ENCODE measurements at places on chromosomes 2 and 18.
A peak's percentile ranks its signal among the peaks of the same experiment; 100 is the strongest.

DNA sequence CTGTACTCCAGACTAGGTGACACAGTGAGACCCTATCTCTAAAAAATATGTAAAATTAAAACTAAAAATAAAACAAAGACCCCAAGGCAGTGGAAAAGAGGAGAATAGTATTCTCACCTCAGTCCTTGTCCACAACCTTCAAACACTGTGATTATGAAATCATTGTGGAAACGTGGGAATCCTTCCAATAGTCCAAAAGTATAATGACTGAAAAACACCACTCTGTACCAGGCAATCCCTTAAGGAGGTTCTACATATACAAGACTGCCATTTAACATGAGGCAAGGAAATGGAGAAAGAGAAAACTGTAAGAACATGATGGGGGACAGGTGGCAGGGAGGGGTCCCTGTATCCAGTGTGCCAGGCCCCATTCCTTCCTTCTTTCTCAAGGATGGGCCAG is 66.1 kb downstream of the ACVR1 start:
- no peak for DNase-seq

- DNase-seq, result no peak
These were observed 2.0 kb downstream of the SLC14A2 start for GRCh38 chr18:45617284-45617683.

DNA sequence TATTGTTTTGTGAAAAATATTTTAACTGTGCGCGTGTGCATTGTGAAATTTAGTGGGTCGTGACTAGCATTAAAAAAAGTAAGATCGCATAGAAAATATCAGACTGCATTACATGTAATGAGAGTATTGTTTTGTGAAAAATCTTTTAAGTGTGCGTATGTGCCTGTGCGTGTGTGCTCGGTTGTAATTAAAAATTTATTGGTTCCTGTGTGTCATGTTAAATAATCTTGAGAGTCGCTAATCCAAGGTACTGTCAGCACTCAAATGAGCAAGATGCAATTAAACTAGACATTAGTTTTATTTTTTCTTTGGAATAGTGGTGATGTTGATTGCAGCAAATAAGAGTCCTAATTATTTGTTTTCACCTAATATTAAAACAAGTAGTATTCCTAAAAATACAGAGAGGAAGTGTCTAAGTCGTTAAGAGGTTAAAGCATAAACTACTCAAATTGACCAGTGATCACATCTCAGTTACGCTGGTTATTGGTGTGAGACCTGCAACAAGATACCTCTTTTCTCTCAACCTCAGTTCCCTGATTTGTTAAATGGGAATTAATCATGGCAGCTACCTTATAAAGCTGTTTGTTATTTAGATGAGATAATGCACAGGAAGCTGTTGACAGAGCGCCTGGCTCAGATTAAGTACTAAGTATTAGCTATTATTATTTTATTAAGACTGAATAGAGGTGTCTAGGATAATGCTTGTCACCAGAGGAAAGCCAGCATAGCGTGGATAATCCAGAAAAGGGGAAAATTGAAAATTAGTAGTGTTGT is 1.9 kb downstream of the ZDBF2 start:
- no peak for DNase-seq

DNA sequence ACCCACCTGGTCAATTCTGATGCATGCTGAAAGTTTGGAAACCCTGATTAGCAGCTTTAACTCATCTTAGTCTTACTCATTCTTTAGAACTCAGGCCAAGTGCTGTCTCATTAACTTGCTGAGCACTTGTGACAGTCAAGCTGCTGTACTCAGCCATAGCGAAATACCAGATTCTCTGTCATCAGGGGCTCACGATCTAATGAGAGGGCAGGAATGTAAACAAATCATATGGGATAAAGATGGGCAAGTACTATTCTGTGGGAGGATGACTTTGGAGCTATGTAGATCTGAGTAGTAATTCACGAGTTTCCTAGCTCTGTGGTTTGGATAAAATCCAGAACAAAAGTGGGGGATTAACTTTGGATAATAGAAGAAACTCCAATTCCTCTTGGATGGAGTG is 376.6 kb downstream of the HRH4 start:
- DNase-seq, result no peak

- DNase-seq, result no peak
These were observed 48.4 kb downstream of the LRRTM1 start for GRCh38 chr2:80255918-80256781.

DNA sequence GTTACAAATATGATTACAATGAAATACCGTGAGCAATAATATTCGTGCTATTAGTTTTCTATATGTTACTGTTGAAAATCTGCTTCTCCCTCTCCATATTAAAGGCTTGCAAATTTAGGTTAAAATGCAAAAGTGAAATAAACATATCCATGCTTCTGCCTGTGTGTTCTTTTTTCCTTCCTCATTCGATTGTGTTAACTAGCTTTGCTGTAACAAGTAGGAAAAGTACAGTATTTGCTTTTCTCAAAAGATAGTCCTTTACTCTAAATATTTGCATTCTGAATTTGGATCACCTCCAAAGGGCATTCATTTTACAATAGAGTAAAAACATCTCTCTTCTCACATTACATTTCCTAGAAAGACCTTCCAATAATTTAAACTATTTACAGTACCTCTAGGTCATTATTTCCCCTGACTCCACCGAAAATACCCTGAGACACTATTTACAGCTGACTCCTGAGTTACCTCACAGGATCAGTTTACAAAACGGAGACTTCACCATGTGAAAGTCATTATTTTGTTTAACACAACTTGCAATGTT is 835.0 kb upstream of the FANCL start:
- DNase-seq, result no peak

DNA sequence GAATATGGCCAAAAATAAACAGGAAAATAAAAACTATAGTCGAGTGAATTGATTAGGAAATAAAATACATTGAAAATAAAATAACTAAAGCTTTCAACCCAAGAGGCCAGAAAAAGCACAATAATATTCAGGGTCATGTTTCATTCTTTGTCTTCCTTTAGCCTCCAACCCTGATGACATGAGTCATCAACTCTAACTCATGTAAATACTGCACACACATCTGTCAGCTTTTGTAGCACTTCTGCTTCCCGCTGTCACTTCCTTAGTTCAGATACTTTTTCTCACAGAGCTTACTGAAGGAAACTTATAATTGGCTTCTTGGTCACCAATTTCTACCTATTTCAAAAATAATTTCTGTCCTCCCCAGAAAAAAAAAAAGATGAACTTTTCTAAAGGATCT is 112.8 kb downstream of the UPP2 start:
- no peak for DNase-seq

- DNase-seq, result no peak
These were observed 479.7 kb upstream of the ID2 start for GRCh38 chr2:8202132-8202531.

- no peak for DNase-seq
These were observed 76.4 kb upstream of the CABLES1 start for GRCh38 chr18:23058746-23059415.

- DNase-seq, result no peak
These were observed 113.5 kb downstream of the PHLPP1 start for GRCh38 chr18:62828852-62829251.

GRCh38 chr2:122363885-122364284 is 608.4 kb downstream of the TSN start:
- DNase-seq, result no peak

DNA sequence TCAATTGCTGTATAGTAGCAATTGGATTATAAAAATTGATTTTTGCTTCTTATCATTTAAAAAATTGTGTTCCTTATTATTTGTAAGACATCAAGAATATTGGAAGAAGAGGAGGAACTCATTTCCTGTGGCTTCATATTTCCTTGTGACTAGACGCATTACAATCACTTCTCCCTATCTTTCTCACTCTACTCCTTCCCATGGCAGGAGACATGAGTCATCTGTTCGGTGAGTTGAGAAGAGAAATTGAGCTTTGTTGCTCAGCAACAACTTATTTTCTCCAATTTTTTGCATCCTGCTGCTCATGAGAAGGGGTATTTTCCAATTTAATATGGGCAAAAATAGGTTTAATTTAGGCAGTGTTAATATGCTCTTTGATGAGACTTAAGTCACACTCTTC is 1783.9 kb downstream of the SUCLG1 start:
- no peak for DNase-seq

DNA sequence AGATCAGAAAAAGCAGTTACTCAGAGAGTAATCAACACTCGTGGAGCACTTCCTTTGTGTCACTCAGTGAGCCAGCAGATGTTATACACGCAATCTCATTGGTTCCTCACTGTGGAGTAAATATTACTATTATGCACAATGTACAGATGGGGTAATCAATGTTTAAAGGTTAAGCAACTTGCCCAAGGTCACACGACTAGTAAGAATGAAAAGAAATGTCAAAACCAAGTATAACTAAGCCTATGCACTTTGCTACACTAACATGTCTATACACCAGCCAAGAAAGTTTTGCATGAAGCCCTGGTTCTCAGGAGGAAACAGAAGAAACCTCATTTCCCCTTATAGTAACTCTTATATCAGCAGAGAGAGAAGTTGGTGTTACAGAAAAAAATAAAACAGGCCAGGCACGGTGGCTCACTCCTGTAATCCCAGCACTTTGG is 5.4 kb downstream of the METTL21A start:
- DNase-seq, result no peak

- DNase-seq, result no peak
These were observed 36.7 kb downstream of the PRKD3 start for GRCh38 chr2:37287966-37288365.

DNA sequence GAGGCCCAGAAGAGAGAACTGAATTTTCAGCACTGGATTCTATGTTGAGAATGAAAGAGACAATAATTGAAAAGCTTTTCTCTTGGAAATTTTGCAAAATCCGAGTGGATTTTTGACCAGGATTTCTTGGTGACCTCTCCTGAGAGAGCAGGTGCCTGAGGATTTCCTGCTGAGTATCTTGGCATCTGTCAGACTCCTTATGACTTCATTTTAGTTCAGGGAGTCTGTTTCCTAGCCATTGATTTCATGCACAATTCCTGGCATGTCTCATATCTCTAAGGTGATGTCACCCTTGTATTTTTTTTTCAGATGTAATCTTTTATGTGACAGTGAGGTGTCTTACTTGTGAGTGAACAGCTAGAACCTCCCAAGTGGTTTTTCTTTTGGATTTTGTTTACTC is 195.9 kb downstream of the NEDD4L start:
- DNase-seq, result no peak

GRCh38 chr2:197434541-197435513 is at the start of gene SF3B1:
Gene SF3B1, minus strand, starts transcription at chr2:197435028. Its CDS starts 29 bp downstream, at chr2:197434999.
- peak; percentile 99 for DNase-seq

- no peak for DNase-seq
These were observed 41.9 kb downstream of the LRRFIP1 start for GRCh38 chr2:237669283-237669627.

- DNase-seq, result no peak
These were observed 114.1 kb downstream of the TPO start for GRCh38 chr2:1527153-1527992.

DNA sequence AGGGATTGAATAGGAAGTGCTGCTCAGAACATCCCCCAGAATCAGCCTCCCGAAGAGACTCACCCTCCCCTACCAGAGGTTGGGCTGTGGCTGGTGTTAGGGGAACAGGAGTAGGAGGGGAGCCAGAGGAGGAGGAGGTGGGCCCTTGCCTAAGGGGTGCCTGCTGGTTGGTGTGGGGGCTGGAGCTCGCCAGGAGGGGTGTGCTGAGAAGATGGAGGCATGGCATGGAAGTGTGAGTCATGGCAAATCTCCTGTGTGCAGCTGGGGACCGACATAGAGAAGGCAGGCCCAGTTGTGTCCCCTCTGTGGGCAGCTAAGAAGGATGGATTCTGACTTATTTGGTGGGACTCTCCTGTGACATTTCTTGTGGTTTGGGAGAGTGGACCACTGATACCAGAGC is 73.7 kb downstream of the DGKD start:
- DNase-seq, result no peak

DNA sequence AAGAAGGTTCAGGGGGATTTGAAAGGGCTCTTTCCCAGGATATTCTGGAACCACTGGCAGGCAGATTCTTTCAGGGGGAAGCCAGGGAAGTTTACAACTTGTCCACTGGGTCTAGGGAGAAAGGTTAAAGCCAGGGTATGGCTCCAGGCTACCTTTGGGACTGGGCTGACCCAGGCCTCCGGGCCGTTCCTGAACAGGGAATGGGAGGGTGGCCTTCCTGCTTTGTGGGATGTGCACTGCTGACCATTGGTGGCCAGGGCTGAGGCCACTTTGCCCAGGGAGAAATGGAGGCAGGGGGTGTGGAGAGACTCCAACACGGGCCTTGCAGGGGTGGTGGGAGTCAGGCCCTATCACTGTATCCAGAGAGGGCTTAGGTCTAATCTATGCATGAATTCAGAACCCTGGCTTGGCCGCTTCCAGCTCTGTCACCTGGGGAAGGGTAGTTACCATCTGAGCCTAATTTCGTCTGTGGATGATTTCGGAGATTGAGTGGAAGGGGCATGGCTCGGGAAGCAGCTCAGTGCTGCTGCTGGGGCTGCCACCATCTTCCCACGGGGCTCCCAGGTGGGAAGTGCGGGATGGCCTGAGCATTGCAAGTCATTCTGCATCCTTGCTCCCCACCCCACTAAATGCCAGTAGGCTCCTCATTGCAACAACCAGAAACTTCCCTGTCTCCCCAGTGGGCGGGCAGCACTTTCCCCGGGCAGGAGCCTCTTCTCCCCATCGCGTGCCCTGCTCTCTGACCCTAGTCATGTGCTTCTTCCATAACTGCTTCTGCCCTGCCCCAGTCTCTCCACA is 57.1 kb upstream of the OTOF start:
- DNase-seq, result no peak

DNA sequence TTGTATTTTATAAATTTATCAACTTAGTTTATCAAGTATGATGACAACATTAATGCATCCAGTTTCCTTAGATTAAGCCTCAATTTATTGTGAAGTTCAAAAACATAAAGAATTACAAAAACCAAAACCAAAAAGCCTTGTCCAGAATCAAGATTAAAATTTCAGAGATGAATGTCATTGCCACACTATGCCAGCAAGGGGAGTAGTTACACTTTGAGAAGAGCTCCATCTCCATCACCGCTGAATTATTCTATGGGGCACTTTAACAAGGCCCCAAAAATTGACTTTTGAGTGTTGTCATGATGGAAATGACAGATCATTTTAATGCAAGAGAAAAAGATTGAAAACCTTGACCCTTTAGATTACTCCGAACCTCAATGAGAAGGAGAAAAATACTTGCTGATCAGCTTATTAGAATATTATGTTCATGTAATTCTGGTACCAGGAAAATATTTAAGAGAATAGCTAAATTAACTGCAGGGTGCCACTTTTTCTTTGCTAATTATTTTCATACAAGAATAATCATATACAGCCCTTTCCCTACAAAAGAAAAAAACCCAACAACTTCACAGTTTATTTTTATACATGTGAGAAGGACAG is 152.5 kb upstream of the AQP4 start:
- DNase-seq, result no peak

- no peak for DNase-seq
These were observed 12.6 kb upstream of the KCMF1 start for GRCh38 chr2:84958135-84959059.

- no peak for DNase-seq
These were observed 27.2 kb downstream of the TMEM177 start for GRCh38 chr2:119706221-119706620.

DNA sequence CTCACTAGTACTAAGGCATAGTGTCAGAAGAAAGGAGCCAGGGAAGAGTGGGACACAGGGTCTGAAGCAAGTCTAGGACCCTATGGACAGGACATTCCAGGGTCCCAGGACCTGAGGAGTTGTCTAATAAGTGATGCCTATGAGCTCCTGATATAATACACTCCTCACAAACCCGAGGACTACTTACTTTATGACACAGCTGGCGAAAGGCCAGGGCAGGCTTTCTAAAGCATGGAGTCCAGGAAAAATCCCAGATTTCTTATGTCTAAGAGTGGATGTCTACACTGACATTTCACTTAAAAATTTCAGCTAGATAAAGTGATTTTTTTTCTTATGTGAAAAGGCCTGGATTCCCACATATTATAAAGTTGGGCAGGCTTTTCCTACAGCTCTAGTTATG is 502.2 kb upstream of the SETBP1 start:
- no peak for DNase-seq

All from stimulated activated CD8-positive, alpha-beta memory T cell treated with anti-CD3 and anti-CD28 coated beads, Interleukin-7, amount 100 ng/mL, for 4 hours (primary cell).